Frontal cortex (tissue), 4 donors: ENCODE measurements at places on chromosomes 1 and 21.

DNA sequence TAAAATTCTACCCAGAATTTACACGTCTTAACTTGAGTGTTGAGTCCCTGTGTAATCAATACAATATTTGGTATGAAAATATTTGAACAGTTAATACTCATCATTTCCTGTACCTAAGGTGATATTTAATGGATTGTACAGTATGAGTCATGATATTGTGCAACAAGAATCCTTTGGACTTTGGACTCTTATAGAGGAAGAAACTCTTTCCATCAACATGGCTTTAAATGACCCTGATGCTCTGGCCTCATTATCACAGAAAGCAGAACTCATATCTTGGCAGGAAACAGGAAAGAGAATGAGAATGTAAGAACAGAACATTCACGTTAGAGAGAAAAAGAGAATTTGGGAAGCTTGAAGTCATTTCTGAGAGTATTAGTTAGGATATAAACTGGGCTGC lies 168.8 kb upstream of the B3GALT2 start:
- no peak for DNase-seq

- no peak for DNase-seq
These were observed 70.3 kb downstream of the SIM2 start for GRCh38 chr21:36769051-36769839.

GRCh38 chr1:203673550-203674411 lies 47.1 kb downstream of the ATP2B4 start:
- no peak for DNase-seq

GRCh38 chr1:193458628-193459027 lies 272.2 kb upstream of the B3GALT2 start:
- DNase-seq: no peak

DNA sequence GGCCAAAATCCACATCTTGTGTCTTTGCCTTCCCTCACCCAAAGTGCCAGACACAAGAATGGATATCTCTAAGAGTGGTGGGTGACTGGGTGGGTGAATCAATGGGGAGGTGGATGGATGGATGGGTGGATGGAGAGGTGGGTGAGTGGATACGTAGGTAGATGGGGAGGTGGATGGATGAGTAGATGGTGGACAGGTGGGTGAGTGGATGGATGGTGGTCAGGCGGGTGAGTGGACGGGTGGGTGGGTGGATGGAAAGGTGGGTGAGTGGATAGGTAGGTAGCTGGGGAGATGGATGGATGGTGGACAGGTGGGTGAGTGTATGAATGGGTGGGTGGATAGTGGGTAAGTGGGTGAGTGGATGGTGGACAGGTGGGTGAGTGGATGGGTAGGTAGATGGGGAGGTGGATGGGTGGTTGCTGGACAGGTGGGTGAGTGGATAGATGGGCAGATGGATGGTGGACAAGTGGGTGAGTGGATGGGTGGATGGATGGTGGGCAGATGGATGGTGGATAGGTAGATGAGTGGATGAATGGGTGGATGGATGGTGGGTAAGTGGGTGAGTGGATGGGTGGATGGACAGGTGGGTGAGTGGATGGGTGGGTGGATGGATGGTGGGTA lies 34.2 kb downstream of the SLC19A1 start:
- no peak for DNase-seq

DNA sequence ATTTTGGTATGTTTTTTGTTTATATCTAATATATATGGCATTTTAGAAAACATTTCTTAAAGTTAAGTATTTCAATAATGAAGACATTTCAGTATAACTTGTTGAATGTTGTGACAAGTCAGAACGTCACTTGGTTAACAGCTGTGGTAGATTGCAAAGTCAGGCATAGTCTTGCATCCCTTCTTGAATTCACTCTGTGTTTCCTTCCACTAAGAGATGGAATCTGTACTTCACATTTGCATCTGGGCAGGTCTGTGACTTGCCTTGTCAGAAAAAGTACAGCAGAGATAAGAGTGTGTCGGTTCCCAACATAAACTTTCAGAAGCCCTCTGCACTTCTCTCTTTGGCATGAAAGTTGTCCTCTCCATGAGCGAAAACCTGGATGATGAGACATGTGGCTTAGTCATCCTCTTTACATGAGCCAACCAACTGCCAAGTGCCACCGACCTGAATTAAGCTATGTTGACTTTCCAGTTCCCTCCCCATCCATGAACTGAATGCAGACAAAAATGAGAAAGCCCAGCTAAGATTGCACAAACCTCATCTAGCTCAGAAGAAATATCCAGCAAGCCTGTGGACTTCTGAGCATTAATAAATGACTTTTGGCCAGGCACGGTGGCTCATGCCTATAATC lies 1730.2 kb downstream of the MRPL39 start:
- no peak for DNase-seq

- DNase-seq: no peak
These were observed 50.7 kb upstream of the IRF2BP2 start for GRCh38 chr1:234660536-234661316.

DNA sequence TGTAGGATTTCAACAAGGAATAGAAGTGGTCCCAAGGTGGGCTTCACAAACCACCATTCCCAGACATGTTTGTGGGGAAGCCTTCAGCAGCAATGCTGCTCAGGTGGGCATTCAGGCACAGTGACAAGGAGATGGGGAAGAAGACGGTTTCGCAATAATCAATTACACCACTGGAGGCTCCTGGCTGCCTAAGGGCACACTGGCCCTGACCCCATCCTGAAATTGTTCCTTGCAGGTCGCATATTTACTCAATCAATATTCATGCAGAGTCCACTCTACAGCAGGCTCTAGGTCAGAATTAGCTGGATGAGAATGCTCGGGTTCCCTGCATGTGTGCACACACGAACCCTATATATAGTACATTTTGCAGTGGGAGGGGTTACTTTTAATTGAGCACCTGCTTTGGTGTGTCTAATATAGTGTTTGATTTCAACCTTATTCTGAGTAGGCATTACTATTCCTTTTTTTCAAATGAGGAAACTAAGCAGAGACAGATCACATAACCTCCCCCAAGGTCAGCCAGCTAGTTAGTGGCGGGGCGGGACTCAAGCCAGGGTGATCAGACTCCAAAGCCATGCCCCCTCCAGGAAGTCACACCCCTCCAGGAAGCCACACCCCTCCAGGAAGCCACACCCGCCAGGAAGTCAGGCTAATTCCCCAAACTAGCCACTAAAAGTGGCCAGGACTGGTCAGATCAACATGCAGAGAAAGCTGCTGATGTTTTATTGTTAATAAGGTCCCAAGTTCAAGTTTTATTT lies 106.5 kb downstream of the HLCS start:
- DNase-seq: no peak

- DNase-seq: no peak
These were observed 95.0 kb downstream of the CDC42BPA start for GRCh38 chr1:227223171-227223806.
